Activated CD8-positive, alpha-beta memory T cell treated with anti-CD3 and anti-CD28 coated beads for 1 hour (primary cell): ENCODE measurements at places on chromosomes 5 and 9.

DNA sequence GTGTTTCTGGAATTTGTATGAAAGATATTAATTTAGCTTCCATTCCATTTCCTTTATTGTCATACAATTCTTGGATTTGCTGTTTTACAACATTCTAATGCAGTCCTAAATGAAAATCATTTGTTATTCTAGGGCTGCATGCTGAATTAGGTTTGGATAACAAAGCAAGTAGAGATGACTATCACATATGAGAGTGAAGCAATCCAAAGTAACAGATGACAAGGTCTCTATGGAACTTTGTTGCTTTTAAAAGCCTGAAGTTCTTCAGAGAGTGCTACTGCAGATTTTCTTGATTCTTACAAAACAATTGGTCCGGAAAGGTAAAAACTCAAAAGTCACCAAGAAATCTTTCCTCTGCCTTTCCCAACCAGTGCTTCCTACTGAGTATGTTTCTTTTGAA, 56.9 kb upstream of the VCAN start:
- DNase-seq: no peak

- no peak for DNase-seq
Observed at GRCh38 chr9:8156346-8156745, 356.8 kb upstream of the DMAC1 start.

DNA sequence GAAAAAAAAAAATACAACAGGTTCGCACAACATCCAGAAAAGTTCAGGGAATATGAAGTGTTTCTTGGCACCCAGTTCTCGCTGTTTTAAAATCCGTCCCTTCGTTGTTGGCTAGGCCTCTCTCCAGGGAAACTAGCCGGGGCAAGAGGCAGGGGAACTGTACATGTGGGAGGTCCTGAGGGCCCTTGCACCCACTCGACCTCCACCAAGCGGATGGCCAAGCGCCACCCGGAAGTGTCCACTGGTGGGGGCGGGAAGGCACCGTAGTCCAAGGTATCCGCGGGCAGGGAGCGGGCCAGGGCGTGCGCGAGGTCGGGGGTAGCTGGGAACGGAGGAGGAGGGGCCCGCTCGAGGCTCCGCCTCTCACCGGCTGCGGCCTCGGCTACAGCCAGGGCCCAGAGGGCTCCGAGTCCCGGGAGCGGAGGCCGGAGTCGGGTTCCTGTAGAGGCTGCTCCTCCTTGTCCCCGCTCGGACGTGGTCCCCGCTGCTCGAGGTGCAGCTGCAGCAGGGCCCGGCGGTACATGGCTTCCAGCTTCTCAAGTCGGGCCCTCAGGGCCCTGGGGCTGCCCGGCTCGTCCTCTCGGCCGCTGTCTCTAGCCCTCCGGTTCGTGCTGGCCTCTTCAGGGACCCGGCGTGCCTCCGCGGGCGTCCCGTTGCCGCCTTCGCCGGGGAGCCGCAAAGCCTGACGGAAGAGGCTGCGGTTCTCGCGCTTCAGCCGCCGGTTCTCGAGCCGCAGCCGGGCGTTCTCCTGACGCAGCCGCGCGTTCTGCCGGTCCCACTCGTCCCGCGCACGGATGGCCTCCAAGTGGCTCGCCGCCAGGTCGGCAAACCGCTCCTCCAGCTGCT, 720 bp downstream of the TUSC1 start:
- DNase-seq: no peak

DNA sequence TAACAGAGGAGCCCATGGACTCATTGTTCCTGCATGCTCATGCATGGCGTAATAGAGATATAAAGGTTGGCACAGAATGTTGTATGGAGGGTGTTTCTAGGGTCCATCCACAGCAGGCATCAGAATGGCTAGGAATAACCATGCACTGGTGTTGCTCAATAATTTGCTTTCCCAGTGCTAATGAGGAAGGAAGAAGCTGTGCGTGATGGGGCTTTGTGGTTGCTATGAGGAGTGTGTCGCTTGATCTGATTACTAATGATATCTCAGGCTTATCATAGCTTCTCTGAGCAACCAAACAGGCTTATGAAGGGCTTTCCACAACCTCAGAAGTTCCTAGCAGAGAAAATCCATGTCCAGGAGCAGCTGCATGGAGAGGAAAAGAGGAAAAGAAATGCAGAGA, 151.3 kb upstream of the TRPC7 start:
- DNase-seq: no peak

- no peak for DNase-seq
Observed at GRCh38 chr9:86782831-86783230, 164.5 kb downstream of the GAS1 start.

- DNase-seq: no peak
Observed at GRCh38 chr9:133735931-133736330, 2.2 kb downstream of the SARDH start.

GRCh38 chr5:43401827-43402226, 10.4 kb downstream of the CCL28 start:
- no peak for DNase-seq

DNA sequence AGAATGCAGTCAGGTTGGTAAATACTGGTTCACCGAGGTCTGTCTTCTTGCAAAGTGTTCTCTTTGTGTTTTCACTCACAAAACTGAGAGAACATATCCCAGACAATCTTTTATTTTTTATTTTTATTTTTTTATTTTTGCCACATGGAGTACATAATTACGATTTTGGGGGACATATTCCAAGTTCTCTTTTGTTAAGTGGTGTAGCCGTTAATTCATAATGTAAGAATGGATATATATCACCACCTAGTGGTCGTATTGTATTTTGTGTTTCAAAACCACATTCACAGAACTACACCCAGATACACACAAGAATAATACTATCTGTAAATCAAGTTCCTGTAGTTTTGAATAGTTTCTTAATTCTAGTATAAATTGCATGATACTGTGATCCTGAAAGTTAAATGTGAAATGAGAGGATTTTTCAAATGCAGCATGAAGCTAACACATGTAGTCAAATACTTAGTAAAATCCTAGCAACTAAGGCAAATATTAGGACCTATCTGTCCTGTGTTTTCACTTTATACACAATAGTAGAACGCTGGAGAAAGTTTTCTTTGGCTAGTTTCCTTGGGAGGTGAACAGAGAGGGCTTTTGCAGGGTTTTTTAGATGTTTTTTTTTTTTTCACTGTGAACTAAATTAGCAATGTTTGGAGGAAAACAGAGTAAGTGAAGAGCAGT, 92.7 kb downstream of the VCAN start:
- no peak for DNase-seq

DNA sequence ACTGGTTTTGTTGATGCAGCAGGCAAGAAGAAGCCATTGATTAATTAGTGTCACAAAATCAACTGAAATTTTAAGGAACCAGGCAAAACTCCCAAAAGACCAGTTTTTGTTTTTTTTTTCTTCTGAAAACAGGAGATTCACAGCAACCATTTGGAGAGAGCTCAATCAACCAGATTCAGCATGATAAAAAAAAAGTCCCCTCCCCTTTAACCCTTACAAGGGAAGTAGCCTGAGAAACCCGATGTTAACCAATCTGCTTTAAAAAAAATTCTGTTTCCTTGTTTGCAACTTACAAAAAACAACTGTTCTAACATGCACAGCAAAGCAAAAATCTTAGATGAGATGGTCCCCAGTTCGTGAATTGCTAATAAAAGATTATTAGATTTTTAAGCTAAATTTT, 59.7 kb downstream of the HMHB1 start:
- DNase-seq: no peak

- DNase-seq: no peak
Observed at GRCh38 chr9:97487107-97487506, 14.4 kb upstream of the TMOD1 start.

DNA sequence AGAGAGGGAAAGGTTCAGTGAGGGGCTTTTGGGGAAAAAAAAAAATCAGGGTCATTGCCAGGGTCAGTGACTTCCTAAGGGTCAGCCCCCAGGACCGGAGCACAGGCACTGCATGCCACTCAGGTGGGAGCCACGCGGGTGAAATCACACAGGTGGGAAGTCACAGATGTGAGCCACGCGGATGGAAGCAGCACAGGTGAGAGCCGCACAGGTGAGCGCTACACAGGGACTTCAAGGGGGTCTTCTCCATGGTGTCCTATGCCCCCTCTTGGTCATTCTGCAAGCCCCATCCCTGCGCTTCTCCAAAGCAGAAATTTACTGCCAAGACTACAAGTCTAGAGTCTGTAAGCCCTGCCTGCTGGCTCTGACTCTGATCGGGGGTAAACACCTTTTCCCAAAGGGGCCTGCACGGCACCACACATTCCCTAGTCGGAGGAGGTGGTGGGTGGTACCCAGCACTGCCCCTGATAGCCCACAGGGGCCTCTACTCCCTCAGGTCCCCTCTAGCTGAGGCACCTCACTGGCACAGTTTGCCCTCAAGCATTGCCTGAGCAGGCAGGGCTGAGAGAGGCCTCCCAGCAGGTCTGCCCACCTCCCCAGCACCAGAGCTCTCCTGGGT, 18.3 kb upstream of the OBP2B start:
- DNase-seq: no peak

GRCh38 chr9:1469996-1470395, 419.8 kb downstream of the DMRT2 start:
- DNase-seq: no peak

- no peak for DNase-seq
Observed at GRCh38 chr9:6782981-6783380, 25.2 kb downstream of the KDM4C start.

- DNase-seq: no peak
Observed at GRCh38 chr5:36647046-36647445, 40.6 kb downstream of the SLC1A3 start.
